ENCODE measurements at places on chromosomes 16 and 17.

DNA sequence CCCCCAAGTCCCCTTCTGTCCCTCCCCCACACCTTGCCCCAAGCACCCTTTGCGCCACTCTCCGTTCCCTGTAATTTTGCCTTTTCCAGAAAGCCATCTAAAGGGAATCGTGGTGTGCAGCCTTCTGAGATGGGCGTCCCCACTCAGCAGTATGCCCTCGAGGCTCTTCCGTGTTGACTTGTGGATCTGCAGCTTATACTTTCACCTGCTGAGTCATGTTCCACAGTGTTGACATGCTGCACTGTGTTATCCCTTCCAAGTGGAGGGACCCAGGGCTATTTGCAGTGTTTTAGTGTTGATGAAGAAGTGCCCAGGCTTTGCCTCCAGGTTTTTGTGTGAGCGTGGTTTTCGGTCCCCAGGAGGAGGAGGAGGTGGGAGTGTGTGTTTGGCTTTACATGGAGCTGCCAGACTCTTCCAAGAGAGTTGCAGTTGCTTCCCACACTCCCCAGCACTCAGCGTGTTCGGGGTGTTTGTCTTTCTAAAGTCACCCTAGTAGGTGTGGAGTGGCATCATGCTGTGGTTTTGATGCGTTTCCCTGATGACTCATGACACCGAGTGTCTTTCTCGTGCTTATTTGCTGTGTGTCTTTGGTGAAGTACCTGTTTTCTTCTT lies 32.1 kb upstream of the JPT2 start:
- DNase-seq: peak; percentile 9

DNA sequence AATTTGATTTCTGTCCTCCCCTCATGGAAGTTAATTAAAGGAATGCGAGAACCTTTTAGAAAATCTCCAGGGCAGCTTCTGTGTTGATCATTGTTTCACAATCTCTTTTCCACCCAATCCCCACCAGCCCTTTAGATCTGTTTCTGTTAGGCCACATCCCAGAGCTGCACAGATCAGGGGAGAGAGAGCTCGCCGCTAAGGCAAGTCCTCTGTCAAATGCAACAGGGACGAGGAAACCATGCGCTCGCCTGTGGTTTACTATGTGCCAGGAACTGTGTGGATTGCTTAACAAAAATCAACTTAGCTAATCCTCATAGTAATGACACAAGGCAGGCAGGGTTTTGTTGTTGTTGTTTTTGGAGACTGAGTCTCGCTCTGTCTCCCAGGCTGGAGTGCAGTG lies 115.4 kb downstream of the SALL1 start:
- no peak for DNase-seq

GRCh38 chr17:79796444-79796762 lies 474 bp downstream of the CBX8 start:
- no peak for DNase-seq

DNA sequence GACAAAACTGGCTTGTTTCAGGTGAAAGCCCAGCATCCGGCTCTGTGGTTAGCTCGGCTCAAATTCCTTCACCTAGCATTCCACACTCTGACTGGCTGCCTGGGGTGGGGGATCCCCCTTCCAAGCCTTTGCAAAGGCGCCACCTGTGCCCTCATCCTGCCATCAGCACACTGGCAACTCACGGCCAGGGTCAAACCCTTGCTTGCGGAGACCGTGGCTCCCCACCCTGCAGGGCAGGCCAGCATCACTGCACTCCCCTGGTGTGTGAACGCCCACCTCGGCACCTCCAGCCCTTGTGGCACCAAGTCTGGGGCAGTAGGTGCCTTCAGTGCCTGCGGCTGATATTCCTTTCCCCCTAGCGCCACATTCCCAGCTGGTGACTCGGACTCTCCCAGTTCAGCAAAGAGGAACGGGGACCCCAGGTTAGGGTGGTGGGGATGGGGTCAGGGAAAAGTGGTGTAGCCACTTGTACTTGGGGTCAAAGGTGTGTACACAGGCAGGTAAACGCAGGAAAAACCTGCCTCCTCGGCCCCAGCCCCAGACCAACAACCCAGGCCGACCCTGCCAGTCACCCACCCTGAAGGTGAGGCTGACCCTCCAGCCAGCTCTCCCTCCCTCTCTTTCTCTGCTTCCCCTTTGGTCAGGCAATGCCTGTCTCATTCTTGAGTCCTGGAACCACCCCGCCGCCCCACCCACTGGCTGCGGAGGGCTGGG lies 1.1 kb downstream of the FLII start:
- no peak for DNase-seq

GRCh38 chr17:41308251-41308917 lies 725 bp downstream of the KRTAP16-1 start:
- DNase-seq: no peak

- DNase-seq: no peak
Measured at GRCh38 chr16:57390636-57391295, 13.8 kb upstream of the CCL17 start.

DNA sequence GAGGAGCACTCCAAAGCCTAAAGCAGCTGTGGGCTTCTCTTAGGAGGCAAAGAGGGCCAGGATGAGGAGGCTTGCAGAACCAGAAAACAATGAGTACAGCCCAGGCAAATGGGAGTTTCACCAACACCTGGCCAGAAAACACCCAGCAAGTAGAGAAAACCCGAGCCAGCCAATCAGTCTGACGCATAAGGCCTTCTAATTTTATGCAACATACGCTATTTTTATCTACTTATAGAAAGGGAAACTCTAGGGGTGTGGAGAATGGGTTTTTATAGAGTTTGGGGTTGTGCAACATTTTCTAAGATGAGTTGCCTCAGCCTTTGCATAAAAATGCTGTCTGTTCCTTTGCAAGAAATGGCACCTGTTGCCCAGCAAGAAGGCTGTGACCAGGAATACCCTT lies 529.0 kb upstream of the CDH5 start:
- DNase-seq: no peak

- no peak for DNase-seq
Measured at GRCh38 chr16:57000271-57001025, 11.1 kb downstream of the NLRC5 start.

DNA sequence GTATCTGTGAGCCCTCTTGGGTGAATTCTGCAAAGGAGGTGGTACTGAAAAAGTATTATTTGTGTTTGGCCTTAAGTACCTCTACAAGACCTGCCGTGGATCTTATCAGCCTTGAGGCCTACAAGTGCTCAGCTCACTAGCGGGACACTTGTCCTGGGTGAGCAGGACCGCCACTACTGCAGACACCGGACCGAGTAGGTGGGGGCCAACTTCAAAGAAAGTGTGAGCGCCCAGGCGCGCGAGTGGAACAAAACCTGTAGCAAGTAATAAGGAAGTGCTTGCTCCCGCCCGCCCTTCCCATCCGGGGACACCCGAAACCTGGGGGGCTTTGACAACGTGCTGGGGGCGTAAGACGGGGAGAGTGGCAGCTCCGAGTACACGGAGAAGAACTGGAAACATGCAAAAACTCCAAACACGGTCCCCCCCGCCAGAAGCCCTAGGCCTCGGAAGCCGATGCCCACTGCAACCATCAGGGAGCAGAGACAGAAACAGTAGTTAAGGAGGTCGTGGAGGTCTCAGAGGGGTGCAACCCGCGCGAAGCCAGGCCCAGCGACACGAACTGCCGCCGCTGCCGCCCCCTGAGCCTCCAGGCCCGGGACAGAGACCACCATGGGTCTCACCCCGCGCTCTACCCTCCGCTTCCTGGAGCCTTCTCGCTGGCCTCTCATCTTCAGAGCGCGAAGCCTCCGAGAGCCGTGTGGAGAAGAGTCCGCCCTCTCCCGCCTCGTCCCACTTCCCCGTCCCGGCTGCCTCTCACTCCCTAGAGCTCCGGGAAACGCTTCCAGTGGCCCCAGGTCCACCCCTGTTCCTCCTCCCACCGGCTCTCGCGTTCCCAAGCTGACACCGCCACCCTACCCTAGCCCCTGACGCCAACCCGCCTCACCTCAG lies 537 bp downstream of the CNOT1 start:
- DNase-seq: peak; percentile 21

DNA sequence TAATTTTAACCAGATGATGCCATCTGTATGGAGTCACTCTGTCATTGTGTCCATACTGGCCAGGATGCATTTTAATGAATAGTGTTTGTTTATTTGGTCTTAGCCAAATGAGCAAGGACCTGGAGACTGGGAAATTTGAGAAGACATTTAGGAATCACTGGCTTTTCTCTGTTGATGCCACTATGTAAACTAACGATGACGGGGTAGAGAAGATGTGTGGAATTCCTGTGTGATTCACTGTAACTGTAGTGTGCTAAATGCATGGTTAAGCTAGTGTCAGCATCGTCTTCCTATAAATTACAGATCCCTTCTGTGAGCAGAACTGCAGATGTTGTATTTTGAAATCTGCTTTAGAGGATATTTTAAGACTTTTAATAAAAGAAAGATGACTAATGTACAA lies 66.6 kb downstream of the NOS2 start:
- DNase-seq: no peak

DNA sequence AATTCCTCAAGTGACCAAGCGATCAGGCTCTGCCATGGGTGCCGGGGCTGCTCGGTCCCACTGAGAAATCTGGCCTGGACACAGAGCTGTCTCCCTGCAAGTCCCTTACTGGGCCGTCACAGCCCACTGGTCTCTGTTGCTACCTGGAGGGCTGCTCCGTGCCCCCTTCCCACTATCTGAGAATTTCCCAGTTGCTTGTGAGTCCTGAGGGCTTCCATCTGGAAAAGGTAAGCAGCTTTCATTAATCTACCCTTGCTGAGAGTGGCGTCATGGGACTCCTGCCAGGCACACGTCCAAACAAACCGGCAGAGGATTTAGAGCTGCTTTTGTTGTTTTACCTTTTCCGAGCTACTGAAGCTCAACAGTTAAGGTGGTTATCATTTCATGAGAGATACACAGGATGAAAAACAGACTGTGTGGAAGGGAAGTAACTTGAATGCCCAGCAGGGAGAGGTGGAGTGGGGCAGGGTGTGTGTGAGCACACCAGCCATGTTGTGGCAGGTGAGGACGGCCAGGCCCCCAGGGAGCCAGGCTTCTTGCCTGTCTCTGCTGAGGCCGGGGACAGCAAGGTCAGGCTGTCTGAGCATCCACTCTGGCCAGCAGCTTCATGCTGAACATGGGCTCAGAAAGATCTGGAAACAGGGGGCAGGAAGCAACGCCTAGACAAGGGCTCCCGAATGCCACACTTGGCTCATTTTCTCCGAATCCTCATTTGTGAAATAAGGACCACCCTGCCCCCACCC lies 50.6 kb downstream of the GTF3C1 start:
- DNase-seq: no peak

GRCh38 chr16:7013990-7014389 lies 318.7 kb upstream of the RBFOX1 start:
- no peak for DNase-seq

DNA sequence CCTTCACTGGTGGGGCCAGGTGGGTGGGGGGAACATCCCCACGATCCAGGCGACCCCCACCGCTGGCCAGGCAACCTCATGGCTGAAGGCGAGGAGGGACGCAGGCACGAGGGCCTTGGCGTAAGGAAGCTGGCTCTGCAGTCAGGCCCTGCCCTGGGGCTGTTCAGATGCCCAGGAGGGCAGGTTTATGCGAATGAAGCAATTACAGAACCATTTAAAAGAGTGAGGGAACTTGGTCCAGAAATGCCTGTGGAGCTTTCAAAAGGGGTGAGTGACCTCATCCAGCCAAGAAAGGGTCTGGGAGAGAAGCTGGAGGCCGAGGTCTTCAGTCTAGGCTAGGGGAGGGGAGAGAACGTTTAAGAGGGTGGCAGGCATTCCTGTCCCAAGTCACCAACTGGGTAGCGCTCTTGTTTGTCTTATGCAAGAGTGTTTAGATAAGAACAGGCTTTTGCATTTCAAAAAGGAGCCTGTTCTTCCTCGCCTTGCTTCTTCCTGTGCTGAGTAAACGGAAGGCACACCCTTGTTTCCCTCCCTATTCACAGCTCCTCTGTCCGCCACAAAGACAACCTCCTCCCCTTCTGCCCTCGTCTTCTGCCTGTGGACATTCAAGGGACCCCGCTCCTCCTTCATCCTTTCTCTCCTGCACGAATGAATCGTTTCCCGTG lies 183.5 kb upstream of the SDK2 start:
- no peak for DNase-seq

- DNase-seq: no peak
Measured at GRCh38 chr16:68298907-68299561, 11.7 kb downstream of the SLC7A6OS start.

GRCh38 chr16:53559270-53559951 lies 56.4 kb upstream of the AKTIP start:
- DNase-seq: no peak

- peak; percentile 55 for DNase-seq
Measured at GRCh38 chr17:27805520-27806146, 5.3 kb upstream of the NOS2 start.

- DNase-seq: no peak
Measured at GRCh38 chr17:38598536-38598935, 7.2 kb downstream of the SRCIN1 start.

DNA sequence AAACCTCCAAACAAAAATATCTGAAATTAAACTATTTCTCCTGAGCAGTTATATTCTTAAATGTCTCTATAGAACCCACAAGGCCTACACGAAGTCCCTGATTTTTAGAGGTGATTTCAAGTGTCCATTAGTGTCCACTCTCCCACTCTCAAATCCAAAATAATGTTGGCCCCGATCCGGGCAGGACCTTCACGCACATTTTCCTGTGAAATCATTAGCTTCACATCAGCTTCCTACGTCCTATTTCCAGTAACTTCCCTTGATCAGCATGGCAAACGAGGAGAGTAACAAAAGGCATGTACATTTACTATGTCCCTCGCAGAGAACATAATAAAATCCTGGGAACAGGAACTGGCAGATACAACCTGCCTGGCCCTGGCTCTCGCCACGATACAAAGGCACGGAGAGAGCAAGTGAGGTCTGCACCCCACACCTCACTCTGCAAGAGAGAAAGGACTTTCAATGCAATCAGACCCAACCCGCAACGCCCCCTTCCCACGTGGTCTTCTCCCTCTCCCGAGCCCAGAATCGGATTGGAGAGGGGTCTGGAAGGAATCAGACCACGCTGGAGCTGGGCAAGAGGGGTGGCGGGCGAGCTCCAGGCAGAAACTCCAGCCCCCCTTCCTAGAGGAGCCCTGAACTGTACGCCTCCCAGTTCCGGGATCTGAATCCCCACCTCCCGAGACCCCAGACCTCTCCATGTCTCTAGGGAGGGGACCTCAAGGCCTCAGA lies 17.5 kb upstream of the C17orf78 start:
- peak; percentile 15 for DNase-seq

- no peak for DNase-seq
Measured at GRCh38 chr17:68800751-68801150, 154.4 kb downstream of the ABCA8 start.

GRCh38 chr17:42783062-42783790 lies 2.8 kb downstream of the WNK4 start:
- no peak for DNase-seq

GRCh38 chr17:29838961-29839360 lies 91.1 kb downstream of the SSH2 start:
- no peak for DNase-seq

GRCh38 chr17:81365148-81365600 lies 30.1 kb upstream of the BAHCC1 start:
- no peak for DNase-seq
